ENCODE measurements at places on chromosomes 16 and 17.

DNA sequence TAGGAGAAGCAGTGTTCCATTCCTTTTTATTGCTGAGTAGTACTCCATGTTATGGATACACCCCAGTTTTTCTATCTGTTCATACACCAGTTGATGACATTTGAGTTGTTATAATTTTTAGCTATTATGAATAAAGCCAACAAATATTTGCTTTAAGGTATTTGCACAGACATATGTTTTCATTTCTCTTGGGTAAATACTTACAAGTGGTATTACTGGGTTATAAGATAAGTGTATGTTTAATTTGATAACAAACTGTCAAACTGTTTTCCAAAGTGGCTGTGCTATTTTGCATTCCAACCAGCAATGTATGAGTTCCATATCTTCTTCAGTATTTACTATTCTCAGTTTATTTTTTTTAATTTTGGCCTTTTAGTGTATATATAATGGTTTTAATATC, 27.7 kb upstream of the GFOD2 start:
- no peak for DNase-seq

DNA sequence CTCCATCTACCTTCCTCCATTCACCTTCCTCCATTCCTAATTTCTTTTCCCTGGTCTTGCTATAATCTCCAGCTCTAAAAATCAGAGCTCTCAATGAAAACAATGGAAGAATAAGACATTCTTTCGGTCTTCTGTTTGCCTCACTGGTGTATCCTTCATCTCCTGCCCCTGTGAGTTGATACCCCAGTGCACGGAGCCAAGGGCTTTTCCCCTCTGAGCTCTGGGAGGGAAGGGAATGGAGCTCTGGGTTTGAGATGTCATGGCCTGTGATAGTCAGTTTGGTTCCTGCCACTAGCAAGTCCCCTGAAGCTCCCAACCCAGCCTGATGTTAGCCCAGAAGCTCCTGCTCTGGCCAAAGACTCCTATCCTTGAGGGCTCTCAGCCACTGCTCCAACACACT, 36.6 kb upstream of the DNAH9 start:
- DNase-seq: no peak

DNA sequence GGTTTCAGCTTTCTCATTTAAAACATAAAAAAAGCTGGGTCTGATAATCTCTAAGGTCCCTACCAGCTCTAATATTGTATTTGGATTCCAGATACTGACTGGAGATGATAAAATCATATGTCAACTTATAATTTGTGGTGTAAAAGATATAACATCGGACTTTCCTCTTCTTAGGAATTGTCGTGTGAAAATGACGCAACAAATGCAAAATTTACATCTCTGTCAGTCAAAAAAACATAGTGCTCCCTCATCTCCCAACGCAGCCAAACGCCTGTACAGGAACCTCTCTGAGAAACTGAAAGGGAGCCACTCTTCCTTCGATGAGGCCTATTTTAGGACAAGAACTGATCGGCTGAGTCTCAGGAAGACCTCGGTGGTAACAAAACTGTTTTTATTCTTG, 197.3 kb downstream of the ANKFN1 start:
- no peak for DNase-seq

- DNase-seq: no peak
Observed at GRCh38 chr16:85430523-85431421, 182.3 kb upstream of the GSE1 start.

DNA sequence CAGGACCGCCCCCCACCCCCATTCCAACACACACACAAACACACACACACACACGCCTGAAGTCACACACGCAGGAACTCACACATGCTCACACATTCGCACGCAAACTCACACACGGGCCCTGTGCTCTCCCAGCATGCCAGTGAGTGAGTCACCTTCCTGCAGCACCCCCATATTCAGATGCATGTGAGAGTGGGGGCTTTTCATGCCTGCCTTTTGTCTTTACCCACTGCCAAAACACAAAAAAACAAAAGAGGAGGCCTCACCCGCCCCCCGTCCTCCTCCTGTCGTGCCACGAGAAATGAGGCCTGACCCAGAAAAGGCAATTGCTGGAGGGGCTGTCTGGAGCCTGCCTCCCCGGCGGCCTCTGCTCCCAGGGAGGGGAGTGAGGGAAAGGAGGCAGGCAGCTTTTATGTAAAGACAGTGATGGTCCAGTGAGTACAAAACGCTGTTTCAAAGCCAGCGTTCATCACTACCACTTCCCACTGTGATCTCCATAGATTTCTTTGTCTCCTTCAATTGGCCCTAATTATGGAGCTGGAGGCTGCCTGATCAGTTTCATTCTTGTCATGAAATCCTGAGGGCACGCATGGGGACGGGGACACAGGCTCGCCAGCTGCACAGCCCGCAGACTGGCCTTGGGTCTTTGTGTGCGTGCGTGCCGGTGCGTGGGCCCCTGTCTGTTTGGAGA, 29.5 kb upstream of the GSE1 start:
- DNase-seq: peak; percentile 93

- no peak for DNase-seq
Observed at GRCh38 chr17:46108550-46109110, 84.6 kb downstream of the KANSL1 start.

DNA sequence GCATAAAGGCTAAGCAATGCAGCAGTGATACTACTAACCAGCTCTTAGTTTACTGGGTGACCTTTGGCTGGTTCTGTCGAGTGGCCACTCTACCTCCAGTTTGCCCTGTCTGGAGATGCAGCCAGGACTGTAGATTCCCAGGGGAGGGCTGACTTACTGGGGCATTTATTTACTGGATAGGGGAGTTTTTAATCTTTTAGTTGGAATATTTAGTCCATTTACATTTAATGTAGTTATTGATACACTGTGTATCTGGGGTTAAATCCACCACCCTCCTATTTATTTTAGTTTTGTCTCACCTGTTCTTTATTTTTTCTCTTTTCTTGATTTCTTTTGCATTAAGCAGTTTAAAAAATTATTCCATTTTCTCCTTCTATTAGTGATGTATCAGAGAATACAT, 112.9 kb downstream of the RPTOR start:
- DNase-seq: no peak

DNA sequence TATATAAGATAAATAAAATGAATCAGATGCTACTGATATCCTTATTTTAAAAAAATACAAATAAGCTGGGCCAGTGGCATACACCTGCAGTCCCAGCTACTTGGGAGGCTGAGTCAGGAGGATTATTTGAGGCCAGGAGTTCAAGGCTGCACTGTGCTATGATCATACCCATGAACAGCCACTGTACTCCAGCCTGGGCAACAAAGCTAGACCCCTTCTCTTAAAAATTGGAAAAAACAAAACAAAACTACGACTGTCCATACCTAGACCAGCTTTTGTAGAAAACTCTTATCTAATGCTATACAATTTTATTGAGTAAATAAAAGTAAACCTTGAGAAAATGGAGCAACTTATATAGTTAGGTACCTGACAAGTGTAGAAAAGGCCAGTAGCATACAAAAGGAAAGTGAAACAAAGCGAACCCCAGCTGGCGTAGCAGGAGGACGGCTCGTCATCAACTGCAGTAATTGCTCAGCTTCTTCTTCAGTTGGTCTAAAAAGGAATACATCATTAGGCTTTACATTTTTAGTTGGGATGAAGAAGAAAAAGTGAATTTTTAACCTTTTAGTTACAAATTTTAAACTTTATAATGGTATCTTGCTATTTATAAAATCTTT, 23.6 kb downstream of the INTS2 start:
- DNase-seq: no peak

GRCh38 chr17:49183801-49184200, 26.6 kb downstream of the GNGT2 start:
- DNase-seq: no peak

GRCh38 chr17:40157973-40158372, 17.6 kb downstream of the CASC3 start:
- DNase-seq: no peak

GRCh38 chr17:1758807-1759206, 3.1 kb upstream of the SERPINF1 start:
- no peak for DNase-seq

DNA sequence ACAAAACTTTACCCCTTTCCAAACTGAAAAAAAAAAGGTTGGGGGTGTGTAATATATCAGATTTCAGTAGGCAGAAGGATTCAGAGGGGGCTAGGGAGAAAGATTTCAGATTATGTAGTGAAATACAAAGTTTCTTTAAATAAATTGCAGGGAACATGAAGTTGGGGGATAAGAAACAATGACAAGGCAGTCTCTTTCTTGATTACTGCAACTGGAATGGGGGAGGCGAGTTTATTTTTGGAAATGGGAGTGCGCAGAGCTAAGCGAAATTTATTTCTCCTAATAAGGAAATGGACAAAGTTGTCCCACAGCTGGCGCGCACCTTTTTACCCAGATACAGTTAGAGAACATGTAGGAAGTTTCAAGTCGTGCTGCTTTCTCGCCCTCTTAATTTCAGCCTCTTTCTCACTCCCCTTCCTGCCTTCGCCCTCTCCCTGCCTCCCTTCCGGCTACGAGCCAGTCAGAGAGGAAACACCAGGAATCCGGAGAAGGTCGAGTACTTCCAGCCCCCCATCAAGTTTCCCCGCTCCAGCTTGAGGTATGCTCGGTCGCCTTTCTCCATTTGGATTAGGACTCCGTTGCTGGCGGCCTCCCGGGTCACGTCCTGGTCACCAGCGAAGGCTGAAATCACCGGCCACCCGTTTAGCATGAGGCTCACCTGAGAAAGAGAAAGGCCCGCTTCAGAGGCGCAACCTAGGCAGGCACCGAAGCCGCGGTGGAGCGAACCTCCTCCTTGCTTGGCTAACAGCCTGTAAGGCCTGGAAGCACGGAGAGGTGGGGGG, 2.5 kb downstream of the CBLN1 start:
- DNase-seq: no peak

DNA sequence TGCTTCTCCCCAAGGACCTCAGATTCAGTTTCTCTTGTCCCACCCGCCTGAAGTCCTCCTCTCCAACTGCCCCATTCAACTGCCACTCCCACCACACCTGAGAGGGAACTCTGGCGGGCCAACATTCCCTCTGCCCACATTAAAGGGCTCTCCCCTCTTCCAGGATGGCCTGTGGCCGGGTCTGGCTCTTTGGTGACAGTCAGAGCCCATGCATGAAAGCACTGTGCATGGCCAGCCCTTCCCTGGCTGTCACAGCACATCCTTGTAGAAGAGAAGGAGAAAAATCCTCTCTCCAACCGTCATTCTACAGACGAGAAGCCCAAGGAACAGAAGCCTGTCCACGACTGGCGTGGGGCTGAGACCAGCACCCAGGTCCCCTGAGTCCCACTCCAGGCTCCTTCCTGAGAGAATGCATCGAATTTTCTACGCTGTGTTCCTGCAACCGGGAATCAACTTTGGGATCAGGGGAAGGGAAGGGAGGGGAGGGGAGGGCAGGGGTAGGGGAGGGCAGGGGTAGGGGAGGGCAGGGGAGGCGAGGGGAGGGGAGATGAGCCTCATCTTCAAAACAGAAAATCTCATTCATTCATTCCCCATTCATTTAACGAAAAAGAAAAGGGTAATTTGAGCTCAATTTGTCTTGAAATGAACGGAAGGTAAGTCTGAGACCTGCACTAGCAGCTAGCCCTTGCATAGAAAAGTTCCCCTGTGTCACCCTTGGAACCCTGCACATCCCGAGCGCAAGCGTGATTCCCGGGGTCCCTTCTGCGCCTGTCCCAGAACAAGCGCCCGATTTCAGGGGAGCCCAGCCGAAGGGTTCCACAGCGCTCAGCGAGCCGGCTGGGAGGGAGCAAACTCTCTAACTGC, at the start of gene ABCC12:
Gene ABCC12, minus strand, starts transcription at position 68 of the 864 bp plus-strand sequence. CDS start 9,569 bp downstream, outside the sequence.
- DNase-seq: no peak

DNA sequence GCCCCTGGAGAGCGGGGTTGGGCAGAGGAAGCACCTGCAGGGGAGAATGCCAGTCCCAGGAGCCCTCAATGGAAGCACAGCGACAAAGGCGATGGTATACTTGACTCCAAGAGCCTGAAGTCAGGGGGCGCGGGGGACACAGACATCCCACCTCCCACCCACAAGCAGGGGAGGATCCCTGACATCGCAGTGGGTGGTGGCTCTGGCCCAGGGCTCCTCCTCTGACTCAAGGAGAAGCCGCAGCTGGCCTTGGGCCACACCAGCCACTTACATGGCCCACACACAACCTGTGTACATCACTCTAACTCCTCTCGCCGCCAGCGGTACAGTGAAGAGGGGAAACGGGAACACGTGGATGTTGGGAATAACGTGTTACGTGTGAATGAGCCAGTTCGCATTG, 44.3 kb downstream of the FZD2 start:
- DNase-seq: peak; percentile 70

DNA sequence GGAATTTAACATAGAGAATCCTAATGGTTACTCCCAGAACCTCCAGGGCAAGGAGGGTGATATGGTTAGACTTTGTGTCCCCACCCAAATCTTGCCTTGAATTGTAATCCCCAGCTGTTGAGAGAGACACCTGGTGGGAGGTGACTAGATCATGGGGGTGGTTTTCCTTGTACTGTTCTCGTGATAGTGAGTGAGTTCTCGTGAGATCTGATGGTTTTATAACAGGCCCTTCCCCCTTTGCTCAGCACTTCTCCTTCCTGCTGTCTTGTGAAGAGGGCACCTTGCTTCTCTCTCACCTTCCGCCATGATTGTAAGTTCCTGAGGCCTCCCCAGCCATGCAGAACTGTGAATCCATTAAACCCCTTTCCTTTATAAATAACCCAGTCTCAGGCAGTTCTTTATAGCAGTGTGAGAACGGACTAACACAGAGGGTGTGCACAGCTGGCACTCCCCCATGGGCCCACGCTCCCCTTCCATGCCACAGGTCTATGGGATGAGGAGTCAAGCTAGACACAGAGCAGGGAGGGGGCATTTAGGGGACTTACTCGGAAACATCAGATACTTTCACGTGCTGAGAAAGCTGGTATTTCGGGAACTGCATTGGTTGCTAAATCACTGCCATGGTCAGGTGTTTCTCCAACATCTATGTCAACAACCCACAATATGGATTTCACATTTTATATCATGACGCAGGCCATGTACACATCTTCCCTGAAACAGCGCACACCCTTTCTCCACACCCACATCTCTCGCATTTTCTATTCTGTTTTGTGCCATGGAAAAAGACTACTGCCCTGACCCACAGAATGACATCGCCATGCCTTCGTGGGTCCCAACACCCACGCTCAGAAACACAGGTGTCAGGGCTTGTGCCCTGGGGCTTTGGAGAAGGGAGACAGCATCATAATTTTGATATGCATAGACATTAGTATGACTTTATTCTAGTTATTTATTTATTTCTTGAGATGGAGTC, 199.1 kb upstream of the GSE1 start:
- no peak for DNase-seq

- no peak for DNase-seq
Observed at GRCh38 chr16:3857189-3858043, 23.1 kb downstream of the CREBBP start.

DNA sequence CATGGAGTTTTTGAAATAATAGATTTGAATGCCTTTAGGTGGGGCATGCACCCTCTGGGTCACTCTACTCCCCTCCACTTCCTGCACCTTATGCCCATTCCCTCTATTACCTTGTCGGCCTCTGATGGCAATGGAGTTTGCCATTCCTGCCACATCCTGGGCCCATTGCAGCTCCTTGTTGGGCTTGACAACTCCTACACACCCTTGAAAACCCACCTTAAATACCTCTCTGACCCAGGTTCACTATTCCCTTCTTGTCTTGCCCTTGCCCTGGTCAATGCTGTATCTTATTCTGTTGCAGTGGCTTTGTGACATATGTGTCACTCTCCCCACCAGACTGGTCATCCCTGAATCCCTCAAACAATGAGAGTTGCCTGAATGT, 2.4 kb downstream of the CCR7 start:
- no peak for DNase-seq

GRCh38 chr17:57987581-57988300, at the start of gene VEZF1:
VEZF1 (minus strand) TSS chr17:57988254; CDS start chr17:57988111, 143 bp downstream.
- peak; percentile 80 for DNase-seq
